Stimulated activated CD8-positive, alpha-beta memory T cell treated with anti-CD3 and anti-CD28 coated beads, Interleukin-15, amount 100 ng/mL, for 4 hours (primary cell): ENCODE measurements at places on chromosomes 12 and 14.

DNA sequence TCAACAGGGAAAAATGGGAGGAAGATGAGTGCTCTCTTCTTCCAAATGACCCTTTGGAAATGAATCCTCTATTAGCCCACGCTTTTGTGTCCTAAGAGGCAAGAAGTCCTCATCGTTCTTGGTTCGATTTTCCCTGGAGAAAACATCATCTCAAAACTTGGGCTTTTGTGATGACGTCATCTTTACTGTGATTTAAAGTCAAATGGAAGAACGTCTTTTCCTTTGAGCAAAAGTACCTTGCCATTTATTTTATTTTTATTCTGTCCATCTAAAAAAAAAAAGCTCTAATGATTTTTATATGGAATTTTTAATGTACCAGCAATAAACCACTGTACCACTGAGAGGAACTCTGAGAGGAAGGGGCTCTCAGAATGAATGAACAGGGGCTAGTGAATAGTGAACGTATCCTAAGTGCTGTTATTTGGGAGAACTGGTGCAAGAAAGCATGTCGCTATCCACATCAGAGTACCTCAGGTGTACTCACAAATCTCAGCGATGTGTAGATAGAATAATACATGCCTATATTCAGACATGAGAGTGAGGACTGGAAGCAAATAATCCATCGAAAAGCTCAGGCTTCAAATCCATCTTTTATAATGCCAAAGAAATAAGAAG lies 124.8 kb downstream of the HMGA2 start:
- DNase-seq, result no peak

DNA sequence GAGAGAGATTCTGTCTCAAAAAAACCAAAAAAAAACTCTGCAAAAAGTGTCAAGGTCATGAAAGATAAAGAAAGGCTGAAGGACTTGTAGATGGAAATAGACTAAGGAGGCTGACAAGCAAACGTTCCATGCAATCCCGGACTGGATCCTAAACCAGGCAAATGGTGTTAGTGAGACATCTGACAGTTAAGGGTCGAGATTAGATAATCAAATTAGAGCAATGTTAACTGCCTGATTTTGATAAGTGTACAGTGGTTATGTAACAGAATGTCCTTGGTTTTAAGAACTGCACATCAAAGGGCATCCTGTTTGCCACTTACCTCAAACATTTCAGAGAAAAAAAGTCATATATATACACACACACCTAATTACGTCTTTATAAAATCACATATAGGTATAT lies 3.5 kb upstream of the RAN start:
- DNase-seq, result no peak

DNA sequence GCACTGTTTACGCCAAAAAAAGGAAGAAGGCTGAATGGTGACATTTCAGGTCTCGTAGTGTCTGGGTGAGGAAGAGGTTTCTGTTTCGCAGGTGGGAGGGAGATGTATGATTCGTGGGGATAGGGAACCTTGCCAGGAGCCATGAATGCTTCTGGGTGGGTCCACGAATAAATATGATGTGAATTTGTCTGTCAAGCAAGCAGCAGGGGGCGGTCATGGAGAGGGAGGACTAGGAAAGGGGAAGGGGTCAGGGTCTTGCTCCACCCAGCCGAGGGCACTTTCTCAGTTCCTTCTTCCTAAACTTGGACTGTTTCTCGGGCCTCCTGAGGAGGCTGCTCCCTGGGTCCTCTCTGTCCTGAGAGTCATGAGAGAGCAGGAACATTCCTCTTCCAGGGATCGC lies 72.5 kb downstream of the LGMN start:
- DNase-seq, result no peak

- no peak for DNase-seq
Measured at GRCh38 chr12:4700621-4701026, 19.6 kb upstream of the GALNT8 start.

GRCh38 chr14:74733221-74733620 lies 20.3 kb downstream of the FCF1 start:
- DNase-seq, result no peak

DNA sequence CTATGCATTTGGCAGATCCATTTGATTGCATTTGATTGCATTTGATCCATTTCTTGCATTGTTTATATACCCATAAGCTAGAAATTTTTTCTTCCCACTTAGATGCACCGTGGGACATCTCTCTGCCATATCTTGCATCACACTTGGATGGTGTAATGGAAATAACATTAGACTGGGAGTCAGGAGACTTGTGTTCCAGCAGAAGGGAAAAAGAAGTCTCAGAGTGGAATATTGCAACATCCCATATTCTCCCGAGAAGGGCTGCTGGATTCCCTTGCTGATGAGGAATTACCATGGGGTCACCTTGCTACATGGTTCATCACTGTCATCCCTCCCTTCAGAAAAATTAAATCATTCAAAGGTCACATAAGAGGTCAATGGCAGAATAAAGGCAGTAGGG lies 78.1 kb downstream of the KSR2 start:
- no peak for DNase-seq

GRCh38 chr12:3446235-3446634 lies 44.8 kb upstream of the PRMT8 start:
- DNase-seq, result no peak

GRCh38 chr12:59115526-59115925 lies 195.2 kb upstream of the LRIG3 start:
- no peak for DNase-seq
